ENCODE measurements at places on chromosomes 2 and 18.

DNA sequence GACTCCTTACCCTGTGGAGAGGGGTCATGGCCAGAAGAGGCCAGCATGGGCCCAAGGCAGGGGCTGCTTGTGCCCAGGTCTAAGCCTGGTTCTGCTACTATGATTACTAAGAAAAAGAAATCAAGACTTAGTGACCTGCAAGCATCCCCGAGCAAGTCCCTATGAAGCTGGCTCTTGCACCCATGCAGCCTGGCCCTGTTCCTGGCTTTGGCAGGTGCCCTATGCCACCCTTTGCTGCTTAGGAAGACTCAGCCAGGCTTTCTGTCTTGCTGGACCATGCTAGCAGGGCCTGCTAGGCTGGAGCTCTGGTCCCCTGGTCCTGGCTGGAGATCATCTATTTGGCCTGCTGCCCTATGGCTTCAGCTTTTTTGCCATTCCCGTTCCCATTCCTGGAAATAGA, 309.4 kb upstream of the EPAS1 start:
- no peak for DNase-seq

DNA sequence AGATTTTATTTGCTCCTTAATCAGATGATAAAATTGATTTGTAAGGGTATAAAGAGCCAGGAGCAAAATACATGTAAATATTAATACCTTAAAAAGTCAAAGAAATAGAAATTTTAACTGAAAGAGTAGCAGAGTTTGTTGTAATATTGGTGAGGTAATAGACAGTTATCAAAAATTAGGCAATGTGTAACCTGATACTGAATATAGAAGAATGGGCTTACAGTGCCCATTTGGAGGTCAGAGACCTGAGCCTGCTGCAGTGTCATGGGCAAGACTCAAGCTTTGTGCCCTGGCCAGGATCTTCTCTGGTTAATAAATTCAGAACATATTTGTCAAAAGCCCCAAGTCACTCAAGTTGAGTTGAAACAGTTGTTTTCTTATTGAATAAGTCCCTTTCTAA, 29.7 kb upstream of the TMEM247 start:
- DNase-seq: no peak

- no peak for DNase-seq
Measured at GRCh38 chr2:219642069-219642454, 14.6 kb downstream of the SLC4A3 start.

- no peak for DNase-seq
Measured at GRCh38 chr2:229884775-229885699, 36.8 kb downstream of the TRIP12 start.

DNA sequence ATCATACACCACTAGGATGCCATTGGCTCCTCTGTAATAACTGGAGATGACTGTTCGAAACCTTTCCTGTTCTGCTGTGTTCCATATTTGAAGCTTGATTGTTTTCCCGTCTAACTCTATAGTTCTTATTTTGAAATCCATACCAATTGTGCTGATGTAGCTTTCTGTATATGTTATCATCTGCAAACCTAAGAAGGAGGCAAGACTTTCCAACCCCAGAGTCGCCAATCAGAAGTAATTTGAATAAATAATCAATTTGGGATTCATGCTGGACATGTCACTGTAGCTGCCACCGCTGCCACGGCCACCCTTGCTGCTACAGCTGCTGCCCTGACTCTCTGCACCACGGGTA, 20.7 kb downstream of the STAT1 start:
- DNase-seq: no peak

DNA sequence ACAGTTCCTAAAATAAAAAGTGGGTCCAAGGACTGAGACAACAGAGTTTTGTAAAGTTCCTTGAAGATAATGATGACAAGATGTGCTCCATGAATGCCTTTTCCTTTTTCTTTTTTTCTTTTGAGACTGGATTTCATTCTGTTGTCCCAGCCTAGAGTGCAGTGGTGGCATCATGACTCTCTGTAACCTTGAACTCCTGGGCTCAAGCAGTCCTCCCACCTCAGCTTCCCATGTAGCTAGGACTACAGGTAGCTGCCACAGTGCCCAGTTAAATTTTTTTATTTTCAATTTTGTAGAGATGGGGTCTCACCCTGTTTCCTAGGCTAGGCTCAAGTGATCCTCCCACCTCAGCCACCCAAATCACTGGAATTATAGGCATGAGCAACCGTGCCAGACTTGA, 16.1 kb upstream of the TTC27 start:
- DNase-seq: no peak

- no peak for DNase-seq
Measured at GRCh38 chr2:73333564-73333963, 40.2 kb upstream of the EGR4 start.

DNA sequence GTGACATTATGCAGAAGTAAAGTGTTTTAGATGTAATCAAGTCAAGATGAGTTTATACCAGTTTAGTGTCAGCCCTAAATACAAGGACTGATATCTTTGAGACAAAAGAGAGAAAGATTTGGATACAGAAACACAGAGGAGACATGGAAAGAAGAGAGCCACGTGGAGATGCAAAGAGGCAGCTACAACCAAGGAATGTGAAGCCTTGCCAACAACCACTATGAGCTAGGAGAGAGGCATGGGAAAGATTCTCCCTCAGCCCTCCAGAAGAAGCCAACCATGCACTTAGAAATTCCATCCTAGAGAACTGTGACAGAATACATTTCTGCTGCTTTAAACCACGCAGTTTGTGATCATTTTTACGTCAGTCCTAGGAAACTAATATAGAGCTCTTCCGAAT, 217.2 kb downstream of the DOK6 start:
- DNase-seq: no peak

- DNase-seq: no peak
Measured at GRCh38 chr2:34291076-34291475, 692.0 kb upstream of the FAM98A start.

DNA sequence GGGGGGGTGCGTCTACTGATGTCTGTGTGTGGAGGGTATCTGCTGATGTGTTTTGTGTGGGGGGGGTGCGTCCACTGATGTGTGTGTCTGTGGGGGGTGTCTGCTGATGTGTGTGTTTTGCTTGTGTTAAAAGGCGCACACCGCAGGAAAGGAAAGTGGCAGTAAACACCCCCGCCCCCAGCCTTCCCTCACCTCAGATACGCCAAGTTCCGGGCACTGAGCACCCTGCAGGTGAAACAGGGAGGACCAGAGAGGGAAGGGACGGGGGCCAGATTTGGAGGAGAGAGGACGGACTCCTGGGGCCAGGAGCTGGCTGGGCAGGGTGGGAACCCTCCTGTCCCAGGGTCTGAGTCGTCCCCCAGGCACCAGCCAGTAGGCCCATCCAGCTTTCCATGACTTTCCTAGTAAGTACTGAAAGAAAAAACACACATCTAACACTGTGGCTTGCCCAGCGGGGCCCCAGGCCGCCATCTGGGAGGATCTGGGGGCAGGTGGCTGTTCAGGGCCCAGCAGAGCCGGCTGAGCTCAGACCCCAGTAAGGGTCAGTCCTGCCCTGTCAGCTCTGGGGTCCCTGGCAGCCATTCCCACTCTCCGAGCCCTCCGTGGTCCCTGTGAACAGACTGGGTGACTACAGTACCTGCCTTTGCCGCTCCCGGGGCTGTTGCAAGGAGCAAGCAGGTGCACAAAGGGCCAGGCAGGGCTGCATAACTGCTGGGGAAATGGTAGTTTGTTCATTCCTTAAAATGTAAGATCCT, 126.9 kb downstream of the NFATC1 start:
- DNase-seq: no peak

GRCh38 chr2:9300214-9300613, 93.6 kb downstream of the ASAP2 start:
- no peak for DNase-seq

- no peak for DNase-seq
Measured at GRCh38 chr2:62568983-62569837, 63.2 kb upstream of the TMEM17 start.

DNA sequence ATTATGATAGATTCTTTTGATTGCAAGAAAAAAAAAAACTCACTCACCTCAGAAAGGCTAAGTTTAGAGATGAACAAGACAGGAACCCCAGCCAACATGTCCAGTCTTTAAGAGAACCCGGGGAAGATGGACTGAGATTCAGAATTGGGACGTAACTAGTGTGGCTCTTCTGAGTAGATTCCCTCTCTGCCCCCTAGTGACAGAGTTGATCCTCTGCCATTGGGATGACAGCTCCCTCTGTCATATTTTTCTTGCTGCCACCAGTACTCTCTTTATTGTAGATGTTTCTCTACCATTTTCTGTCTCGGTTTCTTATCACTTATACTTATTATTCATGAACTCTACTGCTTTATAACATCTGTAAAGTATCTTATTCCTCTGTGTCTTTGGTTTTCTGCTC, 77.7 kb downstream of the GULP1 start:
- peak; percentile 46 for DNase-seq

- DNase-seq: no peak
Measured at GRCh38 chr2:217998926-217999594, 3.7 kb downstream of the TNS1 start.

- no peak for DNase-seq
Measured at GRCh38 chr18:77765468-77765867, 515.8 kb downstream of the GALR1 start.

- no peak for DNase-seq
Measured at GRCh38 chr18:46909497-46909896, 7.8 kb downstream of the PIAS2 start.

GRCh38 chr2:123953846-123954245, 71.2 kb upstream of the CNTNAP5 start:
- DNase-seq: peak; percentile 1

- peak; percentile 42 for DNase-seq
Measured at GRCh38 chr2:112812318-112813267, 24.0 kb downstream of the IL1B start.

DNA sequence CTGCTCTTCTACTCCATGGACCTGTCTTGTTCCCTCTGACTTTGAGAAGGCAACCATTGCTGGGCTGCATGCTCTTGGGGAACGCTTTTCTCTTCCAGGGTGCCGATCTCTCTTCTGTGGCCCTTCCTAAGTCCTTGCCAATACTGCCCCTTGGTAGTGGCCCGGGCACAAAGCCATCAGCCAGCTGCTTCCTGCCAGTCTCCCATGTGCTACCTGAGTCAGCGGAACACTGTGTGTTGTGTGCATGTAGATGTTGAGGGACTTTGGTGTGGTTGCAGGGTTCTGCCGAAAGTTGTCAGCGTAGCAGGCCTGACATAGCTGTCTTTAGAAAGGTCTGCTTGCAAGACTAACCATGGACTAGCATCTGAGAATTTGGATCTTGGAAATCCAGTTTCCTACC, 35.4 kb downstream of the MGAT5 start:
- no peak for DNase-seq

DNA sequence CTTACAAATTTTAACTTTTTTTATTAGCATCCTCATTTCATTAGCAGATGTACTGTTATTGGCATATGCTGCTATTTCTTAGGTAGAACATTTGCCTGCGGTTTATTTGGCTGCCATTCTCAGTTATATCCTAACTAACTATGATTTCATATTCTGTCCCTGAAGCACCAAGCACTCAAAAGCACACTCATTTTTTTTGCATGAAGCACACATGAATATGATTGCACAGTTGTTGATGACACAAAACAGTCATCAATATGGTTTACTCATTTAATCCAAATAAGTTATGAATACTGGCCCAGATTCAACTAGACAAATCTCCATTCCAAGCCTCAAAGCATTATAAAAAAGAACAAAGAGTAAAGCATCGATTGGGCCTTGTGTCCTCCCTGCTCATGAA, 129.4 kb upstream of the CNTNAP5 start:
- DNase-seq: no peak

GRCh38 chr2:46534589-46534988, 55.2 kb downstream of the TMEM247 start:
- no peak for DNase-seq

- DNase-seq: no peak
Measured at GRCh38 chr2:224722770-224723169, 6.6 kb upstream of the CCDC195 start.

- DNase-seq: no peak
Measured at GRCh38 chr2:121446647-121447241, 83.9 kb upstream of the RNU4ATAC start.

DNA sequence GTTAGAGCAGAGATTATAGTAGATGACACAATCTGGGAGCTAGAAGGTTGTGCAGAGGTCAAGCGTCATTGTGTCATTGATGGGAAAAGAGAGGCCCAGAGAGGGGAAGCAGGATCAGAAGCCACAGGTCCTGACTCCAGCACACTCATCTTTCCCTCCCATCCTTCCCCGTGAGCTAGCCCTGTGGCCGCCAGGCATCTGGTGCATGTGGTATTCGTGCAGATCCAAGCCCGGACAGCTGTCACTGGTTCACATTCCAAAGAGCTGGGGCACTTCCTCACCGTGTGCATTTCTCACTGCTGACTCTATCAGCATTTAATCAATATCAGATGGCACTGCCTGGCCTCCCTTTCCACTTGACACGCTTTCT, 94.1 kb upstream of the THOC1 start:
- peak; percentile 79 for DNase-seq

GRCh38 chr18:44537526-44537925, 143.2 kb upstream of the SETBP1 start:
- DNase-seq: peak; percentile 85

- DNase-seq: no peak
Measured at GRCh38 chr2:168087401-168087800, 160.0 kb downstream of the STK39 start.

DNA sequence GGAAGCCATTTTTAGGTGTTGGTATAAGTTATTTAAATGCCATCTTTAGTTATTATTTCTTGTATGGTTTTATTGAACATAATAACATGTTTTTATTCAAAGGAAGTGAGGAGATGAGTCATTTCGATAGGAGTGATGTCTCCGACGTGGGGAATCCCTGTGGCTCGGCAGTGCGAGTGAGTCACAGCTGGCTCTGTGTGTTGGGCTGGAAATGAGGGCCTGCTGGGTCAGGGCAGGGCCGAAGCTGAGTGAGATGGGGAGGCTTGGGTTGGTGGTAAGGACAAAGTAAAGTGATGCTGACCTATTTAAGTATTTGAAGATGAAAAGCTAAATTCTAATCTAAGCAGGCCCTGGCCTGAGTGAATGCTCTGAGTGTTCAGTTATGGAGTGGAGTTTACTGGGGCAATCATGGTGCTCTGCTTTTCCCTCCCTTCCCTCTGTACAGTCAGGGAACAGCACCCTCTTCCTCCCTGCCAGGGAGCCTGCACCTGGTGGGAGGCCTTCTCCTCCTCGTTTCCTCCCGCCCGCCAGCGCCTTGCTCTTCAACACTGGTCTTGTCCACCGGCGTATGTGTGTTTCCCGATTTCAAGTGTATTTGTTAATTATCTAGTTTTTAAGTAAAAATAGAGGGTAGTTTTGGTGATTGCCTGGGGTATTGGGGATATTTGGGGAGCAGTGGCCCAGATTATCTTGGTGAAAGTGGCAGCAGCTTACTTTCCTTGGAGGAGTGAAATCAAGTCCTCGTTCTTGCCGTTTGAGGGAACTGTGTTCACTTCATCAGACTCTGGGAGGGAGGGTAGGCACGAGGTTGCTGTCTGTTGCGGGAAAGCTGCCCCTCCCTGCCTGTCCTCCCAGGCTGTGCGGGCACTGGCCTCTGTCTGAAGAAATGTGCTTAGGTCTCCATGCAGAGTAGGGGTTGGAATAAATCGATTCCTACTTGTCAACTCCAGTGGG, 157.0 kb downstream of the LDLRAD4 start:
- peak; percentile 63 for DNase-seq

GRCh38 chr2:235135990-235136561, 184.3 kb downstream of the SH3BP4 start:
- DNase-seq: peak; percentile 61

Measured in fibroblast of the conjunctiva (primary cell).